ENCODE measurements at places on chromosomes 13 and 19.

- DNase-seq, result no peak
Measured at GRCh38 chr19:51822946-51823345, 28.0 kb downstream of the FPR3 start.

DNA sequence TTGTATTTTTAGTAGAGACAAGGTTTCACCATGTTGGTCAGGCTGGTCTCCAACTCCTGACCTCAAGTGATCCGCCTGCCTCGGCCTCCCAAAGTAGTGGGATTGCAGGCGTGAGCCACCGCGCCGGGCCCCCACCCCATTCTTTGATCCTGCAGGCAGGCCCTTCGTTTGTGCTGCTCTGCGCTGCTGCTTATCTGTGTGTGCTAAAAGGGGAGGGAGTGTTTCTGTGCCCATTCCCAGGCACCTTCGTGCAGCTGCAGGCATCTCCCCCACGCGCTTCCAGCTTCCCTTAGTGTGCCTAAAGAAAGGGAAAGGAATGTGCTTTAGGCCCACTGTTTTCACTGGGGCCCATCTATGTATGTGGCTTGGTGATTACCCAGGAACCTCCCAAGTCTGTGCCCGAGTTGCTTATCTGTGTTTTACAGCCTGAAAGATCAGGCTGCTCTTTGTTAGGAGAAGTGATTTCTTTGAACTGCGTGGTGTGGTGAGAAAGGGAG is 27.2 kb downstream of the EPN1 start:
- no peak for DNase-seq

- no peak for DNase-seq
Measured at GRCh38 chr13:21059641-21060337, 1.6 kb downstream of the LATS2 start.

DNA sequence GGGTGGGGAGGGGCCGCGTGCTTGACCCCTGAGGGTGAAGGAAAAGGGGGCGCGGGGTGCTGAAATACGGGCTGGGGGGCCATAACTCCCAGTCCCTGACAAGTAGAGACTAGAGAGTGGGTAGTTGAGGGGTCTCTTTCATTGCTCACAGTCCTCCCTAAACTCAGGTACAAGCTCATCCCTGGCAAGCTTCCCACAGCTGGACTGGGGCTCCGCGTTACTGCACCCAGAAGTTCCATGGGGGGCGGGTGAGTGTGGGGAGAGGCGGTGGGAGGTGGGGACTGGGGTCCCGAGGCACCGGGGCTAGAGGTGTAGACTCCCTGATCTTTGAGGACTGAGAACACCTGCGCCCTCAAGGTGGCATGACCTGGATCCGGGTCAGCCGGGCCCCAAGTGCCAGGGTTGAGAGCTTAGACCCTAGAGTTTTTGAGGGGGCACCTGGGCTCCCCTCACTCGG is 1.3 kb downstream of the ETV2 start:
- no peak for DNase-seq

GRCh38 chr19:15099017-15099582 is 8.1 kb upstream of the SYDE1 start:
- no peak for DNase-seq

GRCh38 chr19:43545981-43546380 is 13.0 kb downstream of the ZNF575 start:
- DNase-seq, result no peak

DNA sequence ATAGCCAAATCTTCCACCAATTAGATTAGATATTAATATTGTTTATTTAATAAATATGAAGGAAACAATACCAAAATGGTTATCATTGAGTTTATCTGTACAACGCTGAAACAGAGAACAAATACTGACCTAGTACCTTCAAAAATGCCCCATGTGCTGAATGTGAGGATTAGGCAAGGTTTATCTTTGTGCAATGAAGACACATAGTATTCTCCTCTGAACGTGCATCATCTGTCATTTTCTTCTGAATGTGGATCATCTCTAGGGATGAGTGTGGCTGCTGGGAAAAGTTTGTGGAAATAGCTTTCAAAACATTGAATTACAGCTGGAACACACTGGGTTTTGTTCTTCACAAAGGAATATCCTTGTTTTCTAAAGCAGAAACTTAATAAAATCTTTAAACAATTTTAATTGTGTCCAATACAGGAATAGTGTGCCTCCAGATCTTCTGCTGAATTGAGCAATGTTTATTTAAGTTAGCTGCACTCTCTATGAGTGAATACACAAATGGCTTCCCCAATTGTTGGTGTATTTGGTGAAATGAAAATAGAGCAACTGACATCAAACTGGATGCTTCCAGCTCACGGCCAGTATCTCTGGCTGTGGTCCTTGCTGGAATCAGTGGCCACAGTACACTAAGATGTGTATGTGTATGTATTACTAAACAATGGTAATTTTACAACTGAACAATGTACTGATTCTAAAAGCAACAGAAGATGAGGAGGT is 6.7 kb downstream of the COL4A1 start:
- no peak for DNase-seq

GRCh38 chr13:97946951-97947588 is 6.4 kb upstream of the IPO5 start:
- DNase-seq, result no peak

DNA sequence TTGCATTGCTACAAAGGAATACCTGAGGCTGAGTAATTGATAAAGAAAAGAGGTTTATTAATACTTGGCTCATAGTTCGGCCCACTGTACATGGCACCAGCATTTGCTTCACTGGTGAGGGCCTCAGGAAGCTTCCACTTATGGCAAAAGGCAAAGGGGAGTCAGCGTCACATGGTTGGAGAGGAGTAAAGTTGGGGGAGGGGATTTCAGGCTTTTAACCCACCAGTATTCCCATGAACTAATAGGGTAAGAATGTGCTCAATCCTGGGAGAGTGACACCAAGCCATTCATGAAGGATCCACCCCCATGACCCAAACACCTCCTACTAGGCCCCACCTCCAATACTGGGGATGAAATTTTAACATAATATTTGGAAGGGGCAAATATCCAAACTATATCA is 82.5 kb upstream of the MYCBP2 start:
- DNase-seq, result no peak

DNA sequence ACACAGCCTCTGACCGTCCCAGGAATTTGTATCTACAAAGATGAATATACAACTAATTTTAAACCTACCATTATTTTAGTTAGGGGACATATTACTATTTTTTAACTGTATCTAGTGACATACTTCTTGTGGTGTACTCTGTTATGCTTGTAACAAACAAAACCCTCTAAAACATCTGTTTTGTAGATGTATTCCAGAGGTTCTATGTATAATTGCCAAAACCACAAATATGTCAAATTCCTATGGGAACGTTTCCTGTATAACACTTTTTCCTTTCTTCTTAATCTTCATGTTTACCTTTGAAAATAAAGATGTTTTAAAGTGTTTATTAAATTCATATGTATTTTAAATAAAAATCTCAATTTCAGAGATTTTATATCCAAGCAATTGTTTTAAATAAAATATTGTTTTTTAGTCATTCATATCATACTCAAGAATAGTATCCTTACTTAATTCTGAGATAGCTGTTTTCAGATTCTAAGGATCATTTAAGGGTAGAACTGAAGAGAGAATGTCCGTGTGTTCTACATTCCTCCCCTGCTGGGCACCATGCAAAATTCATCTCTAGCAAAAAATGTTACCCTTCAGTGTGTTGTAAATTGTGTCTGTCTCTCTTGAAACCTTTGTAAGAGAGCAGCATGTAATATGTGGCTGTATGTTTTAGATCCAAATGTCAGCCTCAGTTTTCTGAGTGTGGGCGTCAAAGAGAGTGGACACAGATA is 1327.7 kb downstream of the EFNB2 start:
- no peak for DNase-seq

DNA sequence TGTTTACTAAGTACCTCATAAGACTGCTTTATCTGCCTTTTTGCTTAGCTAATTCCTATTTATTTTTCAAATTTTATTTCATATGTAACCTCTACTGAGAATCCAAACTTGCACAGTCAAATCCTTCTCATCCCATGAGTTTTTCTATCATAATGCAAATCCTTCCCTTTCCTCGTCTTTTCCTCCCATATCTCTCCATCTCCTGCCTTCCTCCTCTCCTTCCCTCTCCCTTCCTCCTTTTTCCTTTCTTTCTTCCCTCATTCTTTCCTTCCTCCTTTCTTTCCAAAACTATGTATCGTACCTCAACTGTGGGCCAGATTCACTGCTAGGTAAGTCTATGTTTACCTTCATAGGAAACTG is 201.4 kb upstream of the TMTC4 start:
- DNase-seq, result no peak

- no peak for DNase-seq
Measured at GRCh38 chr13:51432576-51432975, 20.3 kb downstream of the INTS6 start.

DNA sequence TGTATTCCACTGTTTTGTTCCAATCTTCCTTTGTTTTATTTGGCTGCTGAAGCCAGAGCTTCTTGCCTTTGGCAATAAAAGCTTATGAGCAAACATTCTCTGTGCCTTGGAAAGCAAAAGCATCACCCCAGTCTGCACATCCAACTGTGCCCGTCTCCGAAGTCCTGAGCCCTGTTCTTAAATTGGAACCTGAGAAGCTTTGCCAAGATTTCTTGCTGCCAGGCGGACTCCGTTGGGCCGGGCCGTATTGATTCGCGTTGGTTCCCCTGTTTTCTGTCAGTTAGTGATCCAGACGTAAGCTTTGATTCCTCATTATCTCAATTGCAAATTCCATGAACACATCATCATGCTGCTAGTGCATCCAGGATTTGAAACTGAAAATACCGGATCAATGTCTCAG is 793.0 kb downstream of the OLFM4 start:
- peak; percentile 7 for DNase-seq

- no peak for DNase-seq
Measured at GRCh38 chr19:8304841-8305621, 3.1 kb downstream of the CD320 start.

GRCh38 chr19:55209693-55210472 is 582 bp upstream of the PTPRH start:
- DNase-seq, result no peak

- no peak for DNase-seq
Measured at GRCh38 chr13:52882785-52883184, 34.3 kb upstream of the PCDH8 start.

DNA sequence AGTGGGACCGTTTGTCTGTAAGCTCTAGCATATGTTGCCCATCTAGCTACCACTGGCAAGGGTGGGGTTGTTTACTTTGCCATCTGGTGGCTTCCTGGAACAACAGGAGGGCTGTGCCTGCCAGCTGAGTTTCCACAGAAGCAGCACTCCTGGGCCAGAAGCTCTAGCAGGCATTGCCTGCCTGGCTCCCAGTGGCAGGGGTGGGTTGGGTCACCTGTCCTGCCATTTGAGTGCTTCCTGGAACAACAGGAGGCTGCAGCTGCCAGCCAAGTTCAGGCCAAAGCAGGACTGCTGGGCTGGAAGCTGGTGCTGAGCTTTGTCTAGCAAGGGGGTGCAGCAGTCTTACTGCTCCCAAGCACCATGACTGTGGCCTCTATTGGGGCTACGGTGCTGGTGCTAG is 239.7 kb downstream of the MTUS2 start:
- no peak for DNase-seq

- peak; percentile 23 for DNase-seq
Measured at GRCh38 chr13:79782541-79783205, 301.7 kb downstream of the NDFIP2 start.

DNA sequence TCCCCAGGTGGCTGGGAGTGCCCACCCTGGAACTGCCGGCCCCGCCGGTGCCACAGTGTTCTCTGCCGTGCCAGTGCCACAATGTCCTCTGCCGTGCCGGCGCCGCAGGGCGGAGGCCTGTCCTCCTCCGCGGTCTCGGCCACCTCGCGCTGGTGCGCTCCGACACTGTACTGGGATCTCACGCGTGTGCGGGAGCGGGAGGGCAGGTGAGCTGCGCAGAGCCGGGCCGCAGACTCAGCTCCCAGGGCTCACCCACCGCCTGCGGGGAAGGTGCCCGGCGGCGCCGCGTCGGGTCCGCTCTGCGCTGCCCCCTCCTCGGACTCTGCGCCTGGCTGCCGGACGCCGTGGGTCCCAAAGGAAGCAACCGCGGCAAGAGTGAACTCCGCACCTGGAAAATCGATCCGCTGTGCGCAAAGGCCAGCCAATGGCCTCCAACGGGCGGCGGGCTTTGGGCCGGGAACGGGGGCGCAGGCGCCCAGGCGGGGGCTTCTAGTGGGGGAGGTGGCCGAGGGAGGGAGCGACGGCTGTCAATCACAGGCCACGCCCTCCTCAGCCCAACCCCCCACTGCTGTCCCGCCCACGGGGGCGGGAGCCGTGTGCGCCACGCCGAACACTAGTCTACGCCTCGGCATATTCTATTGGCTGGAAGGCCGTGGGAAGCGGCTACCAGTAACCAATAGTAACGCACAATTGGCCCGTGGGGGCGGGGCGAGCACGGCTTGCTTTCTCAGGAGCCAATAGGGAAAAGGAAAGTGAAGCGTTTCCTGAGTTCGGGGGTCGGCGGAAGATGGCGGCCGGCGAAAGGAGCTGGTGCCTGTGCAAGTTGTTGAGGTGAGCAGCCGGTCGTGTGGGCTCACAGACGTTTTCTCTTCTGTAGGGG is at the start of gene ALG11:
Gene ALG11 (plus strand): TSS at position 767 of the 880 bp plus-strand sequence. CDS start 21 bp downstream, at position 788.
- peak; percentile 99 for DNase-seq

DNA sequence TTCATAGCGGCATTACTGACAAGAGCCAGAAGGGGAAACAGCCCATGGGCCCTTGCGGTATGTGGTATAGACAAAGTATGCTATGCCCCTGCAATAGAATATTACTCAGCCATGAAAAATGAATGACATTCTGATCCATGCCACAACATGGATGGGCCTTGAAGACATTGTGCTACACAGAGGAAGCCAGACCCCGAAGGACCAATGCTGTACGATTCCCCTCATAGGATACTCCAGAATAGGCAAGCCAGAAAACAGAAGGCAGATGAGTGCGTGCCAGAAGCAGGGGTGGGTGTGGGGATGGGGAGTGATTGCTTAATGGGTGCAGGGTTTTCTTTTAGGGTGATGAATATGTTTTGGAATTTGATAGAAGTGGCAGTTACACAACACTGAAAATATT is 342.0 kb downstream of the TEX29 start:
- no peak for DNase-seq

DNA sequence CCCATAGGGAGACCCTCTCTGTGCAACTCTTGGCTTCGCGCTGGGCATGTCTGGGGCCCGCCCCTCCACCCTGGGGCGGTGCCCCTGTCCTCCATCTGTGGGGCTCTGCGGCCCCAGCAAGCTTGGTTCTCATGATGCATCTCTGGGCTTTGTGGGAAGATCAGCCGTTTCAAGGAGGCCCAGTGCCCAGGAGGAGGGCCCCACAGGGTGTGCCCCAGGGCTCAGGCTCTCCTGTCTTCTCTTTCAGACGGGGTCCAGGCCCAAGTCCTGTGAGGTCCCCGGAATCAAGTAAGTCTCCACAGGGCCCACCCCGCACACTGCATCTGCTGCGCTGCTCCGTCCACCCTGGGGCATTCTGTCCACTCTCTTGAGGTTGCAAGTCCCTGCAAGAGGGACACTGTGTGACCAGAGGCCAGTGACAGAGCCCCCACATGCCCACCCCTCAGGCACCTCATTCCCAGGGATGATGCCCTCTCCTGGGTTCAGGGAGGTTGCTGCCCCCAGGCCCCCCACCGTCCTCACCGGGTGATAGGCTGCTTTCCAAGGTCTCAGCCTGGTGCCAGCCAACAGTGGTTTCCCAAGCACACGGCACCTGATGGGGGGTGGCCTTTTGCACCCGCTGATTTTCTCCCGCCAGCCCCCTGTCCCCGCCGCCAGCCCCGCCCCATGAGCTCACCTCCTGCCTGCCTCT is 31.7 kb downstream of the COMP start:
- no peak for DNase-seq
